Dermis blood vessel endothelial cell (primary cell): ENCODE measurements at places on chromosomes 6 and 20. TPM values are rescaled to one million over a fixed set of nuclear protein-coding genes. Genes with fewer than 3 reads are reported as not detected.

Gene TMEM244
- not detected in 2 replicates for total RNA-seq

Gene C20orf141
- total RNA-seq, result not detected in 2 replicates

Gene BCL2L1
- 46.1 and 62.9 TPM in 2 replicates for total RNA-seq

Gene AIF1
- not detected in 2 replicates for total RNA-seq

Gene RNF144B
- 77.1 and 89.2 TPM in 2 replicates for total RNA-seq

Gene ARMH2
- not detected in 2 replicates for total RNA-seq

Gene PRIM2
- total RNA-seq, result 16.2 and 22.4 TPM in 2 replicates

Gene NMBR
- not detected in 2 replicates for total RNA-seq

- DNase-seq, result peak; percentile 90
Measured at GRCh38 chr6:28980852-28981430, 24.2 kb downstream of the ZNF311 start.

- no peak for DNase-seq
Measured at GRCh38 chr6:40538556-40538955, 48.6 kb downstream of the LRFN2 start.

GRCh38 chr6:147633191-147633590 lies 124.7 kb downstream of the SAMD5 start:
- DNase-seq, result no peak

DNA sequence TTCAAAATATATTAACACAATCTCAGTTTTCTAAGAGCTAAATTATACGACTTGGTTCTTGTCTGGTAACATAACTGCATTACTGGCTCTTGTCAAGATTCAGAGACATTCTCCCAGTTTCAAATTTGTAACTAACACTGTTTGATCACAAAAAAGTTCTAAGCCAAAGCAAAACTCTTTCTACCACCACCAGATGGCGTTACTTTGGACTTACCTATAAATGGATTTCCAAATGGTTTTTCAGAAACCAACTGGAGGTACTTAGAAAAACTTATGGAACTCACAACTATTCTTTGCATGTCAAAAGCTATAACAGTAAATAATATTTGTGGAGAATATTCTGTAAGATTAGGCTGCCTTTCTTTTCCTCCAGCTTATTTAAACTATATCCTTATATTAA lies 34.2 kb upstream of the GFRAL start:
- peak; percentile 16 for DNase-seq

- no peak for DNase-seq
Measured at GRCh38 chr20:45153752-45154151, 20.9 kb upstream of the PI3 start.

GRCh38 chr6:1016329-1017302 lies 295.3 kb upstream of the FOXQ1 start:
- no peak for DNase-seq

DNA sequence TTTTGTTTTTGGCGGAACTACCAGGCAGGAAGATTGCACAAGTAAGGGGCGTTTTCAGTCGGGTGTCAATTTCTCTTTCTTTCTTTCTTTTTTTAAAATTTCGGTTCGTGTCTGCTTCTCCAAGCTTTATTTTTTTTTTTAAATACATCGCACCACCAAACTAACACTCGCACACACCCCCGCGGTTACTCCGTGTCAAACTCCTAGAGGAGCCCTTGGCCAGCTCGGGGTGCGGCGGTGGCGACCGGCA lies 338 bp downstream of the UTRN start:
- no peak for DNase-seq

DNA sequence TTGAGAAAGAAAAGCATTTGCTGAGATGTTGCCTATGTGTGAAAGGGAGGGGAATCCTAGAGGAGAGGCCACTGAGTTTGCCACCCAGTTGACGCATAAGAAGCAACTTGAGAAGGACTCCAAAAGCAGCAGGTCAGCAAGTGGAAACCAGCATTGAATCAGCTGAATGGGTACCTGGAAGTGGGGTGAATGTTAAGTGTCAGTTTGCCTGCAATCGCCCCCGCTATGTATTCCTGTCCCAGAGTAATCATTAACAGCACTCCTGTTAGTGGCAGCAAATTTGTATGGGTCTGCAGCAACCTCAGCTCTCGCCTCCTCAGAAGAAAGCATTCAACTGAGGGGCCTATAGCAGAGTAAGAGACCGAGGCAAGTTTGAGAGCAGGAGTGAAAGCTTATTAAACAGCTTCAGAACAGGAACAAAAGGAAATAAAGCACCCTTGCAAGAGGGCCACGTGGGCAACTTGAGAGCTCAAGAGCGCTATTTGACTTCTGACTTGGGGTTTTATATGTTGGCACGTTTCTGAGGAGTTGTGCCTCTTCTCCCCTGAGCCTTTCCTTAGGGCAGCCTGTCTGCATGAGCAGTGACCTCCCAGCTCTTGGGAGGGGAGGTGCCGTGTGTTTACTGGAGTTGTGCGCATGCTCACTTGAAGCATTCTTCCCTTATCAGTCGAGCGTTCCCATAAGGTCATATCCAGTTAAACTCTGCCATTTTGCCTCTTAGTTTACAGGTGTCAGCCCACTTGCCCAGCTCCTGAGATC lies 122.6 kb upstream of the PHACTR1 start:
- DNase-seq, result no peak

- no peak for DNase-seq
Measured at GRCh38 chr6:111980143-111980542, 73.8 kb upstream of the CCN6 start.

GRCh38 chr20:8117636-8118035 lies 14.4 kb upstream of the PLCB1 start:
- DNase-seq, result no peak

GRCh38 chr20:53164072-53164471 lies 191.9 kb downstream of the TSHZ2 start:
- no peak for DNase-seq

- DNase-seq, result no peak
Measured at GRCh38 chr6:146870760-146871159, 272.0 kb downstream of the ADGB start.

GRCh38 chr20:11217326-11218172 lies 543.8 kb upstream of the JAG1 start:
- peak; percentile 79 for DNase-seq

GRCh38 chr6:18533793-18534192 lies 146.6 kb downstream of the RNF144B start:
- DNase-seq, result no peak

- DNase-seq, result no peak
Measured at GRCh38 chr6:116238083-116238482, 15.8 kb downstream of the TSPYL4 start.

DNA sequence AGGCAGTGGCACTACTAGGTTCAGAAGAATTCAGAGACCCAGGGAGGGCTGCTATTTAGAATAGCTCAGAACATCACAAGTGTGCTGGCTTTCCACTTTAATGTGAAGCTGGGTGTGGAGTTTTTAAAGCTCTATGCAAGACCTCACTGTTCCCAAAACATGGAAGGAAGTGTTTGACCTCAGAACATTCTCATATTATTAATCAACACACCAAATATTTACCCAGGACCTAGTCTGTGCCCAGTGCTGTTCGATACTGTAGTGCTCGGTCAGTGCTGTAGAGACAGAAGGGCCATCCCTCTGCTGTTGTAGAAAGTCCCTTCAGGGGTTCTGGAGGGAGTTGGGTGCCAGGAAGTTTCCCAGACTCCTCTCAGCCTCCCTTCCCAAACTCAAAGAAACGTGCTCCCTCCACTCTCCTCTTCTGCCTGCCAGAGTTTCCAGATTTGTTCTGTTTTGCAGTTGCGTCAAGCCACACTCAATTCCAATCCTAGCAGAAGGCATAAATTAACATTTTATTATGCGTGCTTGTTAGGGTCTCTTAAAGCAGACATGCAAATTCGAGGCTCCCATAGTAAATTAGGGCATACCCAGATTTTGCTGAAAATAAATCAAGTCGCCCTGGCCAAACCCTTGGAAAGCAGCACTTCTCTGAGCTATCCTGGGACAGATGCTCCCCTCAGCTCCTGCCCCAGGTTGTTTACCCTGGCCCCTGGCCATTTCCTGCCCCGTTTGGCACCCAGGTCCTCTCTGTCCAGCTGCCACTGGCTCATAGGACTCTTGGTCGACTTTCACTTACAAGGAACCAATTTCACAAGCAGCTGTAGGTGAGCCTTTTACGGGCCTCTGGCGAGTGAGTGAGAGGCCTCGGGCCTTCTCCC lies 248.6 kb downstream of the HIVEP2 start:
- DNase-seq, result peak; percentile 35

- DNase-seq, result no peak
Measured at GRCh38 chr6:16388488-16388887, 150.1 kb downstream of the GMPR start.

DNA sequence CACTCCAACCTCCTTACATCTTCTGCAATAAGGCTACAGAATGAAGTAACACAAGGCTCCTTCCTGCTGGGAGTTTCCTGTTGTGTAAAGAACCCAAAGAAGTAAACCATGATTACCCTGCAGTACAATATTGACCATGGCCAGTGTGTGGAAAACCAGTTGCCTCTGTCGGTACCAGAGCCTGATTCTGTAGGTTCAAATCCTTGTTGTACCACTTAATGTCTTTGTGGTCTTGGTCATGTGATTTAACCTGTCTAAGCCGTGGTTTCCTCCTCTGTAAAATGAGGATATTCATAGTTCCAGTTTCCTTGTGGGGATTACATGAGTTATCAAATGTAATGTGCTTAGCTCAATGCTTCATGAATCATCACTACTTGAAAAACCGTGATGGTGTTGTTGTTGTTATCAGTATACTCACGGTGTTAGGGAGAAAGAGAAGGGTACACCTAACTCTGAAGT lies 60.3 kb upstream of the PRELID3B start:
- no peak for DNase-seq

- DNase-seq, result no peak
Measured at GRCh38 chr6:108132863-108133262, 33.0 kb upstream of the NR2E1 start.

- DNase-seq, result no peak
Measured at GRCh38 chr20:8370774-8371173, 238.7 kb downstream of the PLCB1 start.

DNA sequence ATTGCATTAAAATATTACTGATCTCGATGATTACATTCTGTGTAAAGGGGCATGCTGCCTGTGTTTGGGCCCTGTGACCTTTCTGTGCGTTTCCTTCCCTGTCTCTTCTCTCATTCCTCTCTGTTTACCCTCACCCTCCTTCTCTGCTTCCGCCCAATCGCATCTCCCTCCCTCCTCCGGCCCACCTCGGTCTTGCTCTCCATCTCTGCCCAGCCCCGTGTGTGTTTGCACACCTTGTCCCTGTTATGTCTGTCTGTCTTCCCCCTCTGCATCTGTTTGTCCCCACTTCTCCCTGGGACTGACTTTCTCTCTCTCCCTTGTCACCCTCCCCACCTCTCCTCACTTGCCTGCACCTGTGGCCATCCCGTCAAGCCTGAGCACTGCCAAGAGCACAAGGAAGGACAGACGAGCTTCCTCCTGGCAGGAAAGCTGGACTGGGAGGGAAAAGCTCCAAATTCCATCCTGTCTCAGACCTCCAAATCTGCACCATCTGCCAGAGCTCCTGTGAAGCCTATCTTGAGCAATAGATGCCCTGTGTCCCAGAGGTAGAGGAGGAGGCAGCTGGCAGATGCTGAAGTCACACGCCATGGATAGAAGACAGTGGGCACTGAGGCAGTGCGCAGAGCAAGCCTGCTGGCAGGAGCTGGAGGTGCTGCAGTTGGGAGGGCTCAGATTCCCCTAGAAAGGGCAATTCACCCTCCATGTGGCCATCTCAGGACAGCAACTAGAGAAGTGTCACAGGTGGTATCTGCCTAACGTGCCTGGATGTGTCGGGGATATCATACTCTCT lies 172.3 kb downstream of the PTPRT start:
- no peak for DNase-seq
